ENCODE measurements at places on chromosomes 7 and 10.

- DNase-seq, result no peak
Measured at GRCh38 chr7:8179486-8179885, 82.5 kb downstream of the ICA1 start.

DNA sequence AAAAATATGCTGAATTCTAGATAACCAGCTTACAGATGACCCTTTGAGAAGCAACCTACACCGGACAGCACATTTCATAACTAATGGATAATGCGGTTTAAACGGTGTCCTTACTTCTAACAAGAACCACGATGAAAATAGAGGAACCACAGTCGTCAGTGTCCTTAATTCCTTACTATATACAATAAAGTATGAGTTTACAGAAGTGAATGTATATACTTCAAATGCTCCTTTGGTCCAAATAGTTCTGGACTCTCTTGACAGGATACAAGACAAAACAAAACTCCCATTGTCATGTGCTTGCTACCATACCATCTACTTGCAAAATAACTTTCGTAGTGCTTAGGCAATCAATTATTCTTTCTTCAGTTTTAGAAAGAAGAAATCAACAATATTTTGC lies 2.4 kb downstream of the NAMPT start:
- DNase-seq, result no peak

- no peak for DNase-seq
Measured at GRCh38 chr7:359766-360361, 69.9 kb downstream of the FOXL3 start.

GRCh38 chr7:128006550-128007302 lies 24.5 kb downstream of the LRRC4 start:
- DNase-seq, result no peak

GRCh38 chr7:139488810-139489209 lies 5.3 kb upstream of the KLRG2 start:
- no peak for DNase-seq

GRCh38 chr10:3081383-3081981 lies 14.1 kb downstream of the PFKP start:
- no peak for DNase-seq

- DNase-seq, result no peak
Measured at GRCh38 chr7:109377076-109377884, 807.6 kb downstream of the DNAJB9 start.

DNA sequence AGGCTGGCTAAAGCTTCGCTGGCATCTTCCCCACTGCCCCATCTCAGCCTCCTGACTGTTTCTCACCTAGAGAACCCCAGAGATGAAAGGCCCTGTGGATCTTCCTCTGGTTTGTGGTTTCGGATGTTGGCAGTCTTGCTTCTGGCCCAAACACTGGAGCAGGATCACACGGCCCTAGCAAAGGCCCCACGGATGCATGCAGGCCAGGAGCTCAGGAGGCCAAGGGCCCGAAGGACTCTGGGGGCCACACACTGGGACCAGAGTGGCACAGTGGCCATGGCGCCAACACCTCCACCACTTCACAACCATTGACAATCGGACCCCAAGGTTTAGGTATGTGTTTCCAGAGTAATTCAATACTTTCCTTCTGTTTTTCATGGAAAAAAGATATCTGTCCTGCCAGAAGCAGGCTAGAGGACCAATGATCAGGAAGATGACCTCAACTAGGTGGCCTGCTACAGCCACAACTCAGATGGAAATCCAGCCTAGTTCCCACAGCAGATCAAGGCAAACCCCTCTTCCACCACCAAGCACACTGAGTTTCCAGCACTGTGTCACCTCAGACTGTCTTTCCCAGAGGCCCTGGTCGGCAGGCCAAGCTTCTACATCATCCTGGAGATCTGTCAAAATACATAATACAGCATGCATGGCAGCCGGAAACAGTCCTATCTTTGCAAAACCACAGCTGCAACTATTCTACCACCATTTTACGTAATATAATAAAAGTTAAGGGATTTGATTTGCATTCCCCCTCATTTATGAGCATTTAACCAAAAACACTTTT lies 53.0 kb downstream of the CTBP2 start:
- DNase-seq, result no peak

DNA sequence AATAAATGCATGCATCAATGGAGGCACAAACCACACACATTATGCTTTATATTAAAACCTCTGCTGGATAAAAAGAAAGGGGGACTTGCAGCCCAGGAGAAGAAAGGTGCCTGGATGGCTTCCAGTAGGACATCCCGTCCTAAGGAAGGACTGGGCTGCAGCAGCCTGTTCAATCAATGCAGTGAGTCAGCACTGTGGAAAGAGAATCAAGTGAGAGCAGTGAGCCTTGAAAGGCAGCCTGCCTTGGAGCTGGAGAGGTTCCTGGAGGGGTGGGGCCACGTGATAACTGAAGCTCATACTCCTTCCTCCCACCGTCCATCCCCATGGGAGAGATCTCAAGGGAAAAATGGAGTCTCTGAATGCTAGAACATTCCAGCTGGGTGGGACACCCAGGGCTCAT lies 501.2 kb downstream of the ADRA2A start:
- DNase-seq, result no peak

DNA sequence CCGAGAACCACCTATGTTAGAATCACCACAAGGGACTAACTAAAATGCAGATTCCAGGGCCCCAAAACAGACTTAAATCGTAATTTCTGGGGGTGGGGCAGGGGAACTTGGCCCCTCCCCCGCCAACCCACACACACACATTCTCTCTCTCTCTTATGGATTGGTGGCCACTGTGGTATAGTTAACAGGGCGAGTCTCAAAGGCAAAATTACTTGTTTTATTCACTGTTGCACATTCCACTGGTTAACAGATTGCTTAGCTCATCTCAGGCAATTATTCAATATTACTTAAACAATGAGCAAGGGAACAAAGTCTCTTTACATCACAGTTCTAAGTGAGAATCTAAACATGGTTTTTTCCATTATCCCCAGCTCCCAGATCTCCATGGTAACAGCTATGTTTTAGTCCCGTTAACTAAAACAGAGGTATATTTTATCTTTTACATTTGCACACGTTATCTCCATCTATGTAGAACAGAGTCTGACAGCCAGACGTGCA lies 38.5 kb downstream of the IGF2BP3 start:
- no peak for DNase-seq
